ENCODE measurements at places on chromosomes 4 and X.

GRCh38 chrX:8201896-8202331 lies 30.8 kb upstream of the VCX2 start:
- DNase-seq, result peak; percentile 38

GRCh38 chr4:151323667-151324066 lies 1.7 kb downstream of the SH3D19 start:
- no peak for DNase-seq

DNA sequence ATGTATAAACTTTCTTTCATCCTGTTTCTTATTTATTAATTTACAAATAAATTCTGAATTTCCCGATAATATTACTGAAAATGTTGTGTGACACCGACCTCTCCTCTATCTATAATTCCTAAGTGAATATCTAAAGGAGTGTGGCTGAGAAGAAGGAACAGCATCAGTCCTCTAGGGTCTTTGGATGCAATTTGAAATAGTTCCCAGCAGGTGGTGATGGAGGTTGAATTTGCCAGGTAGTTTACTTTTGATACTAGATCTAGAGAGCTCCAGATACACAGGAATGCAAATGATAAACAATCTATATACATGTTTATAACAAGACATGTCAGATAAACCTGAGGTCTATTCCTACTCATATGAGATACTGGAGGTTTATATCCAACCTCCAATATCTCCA lies 305.4 kb downstream of the PCDH18 start:
- no peak for DNase-seq

GRCh38 chr4:2823301-2823670 lies 20.4 kb upstream of the ADD1 start:
- no peak for DNase-seq

DNA sequence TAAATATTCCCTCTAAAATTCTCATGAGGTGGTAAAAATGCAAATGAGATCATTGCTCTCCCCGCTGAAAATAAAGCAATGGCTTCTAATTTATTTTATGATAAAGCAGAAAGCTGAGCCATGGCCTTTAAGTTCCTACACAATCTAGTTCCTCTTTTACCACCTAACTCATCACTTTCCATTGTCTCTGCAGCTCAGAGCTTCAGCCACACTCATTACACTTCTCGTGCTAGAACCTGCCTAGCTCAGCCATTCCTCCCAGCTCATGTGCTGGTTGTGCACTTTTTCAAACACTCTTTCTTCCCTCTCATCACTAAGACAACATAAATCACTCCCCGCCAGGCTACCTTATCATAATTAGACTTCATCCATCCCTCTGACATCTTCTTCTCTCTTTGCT lies 1112.1 kb upstream of the PRKX start:
- peak; percentile 6 for DNase-seq

- no peak for DNase-seq
Observed at GRCh38 chr4:76850010-76850441, 47.9 kb downstream of the SOWAHB start.

DNA sequence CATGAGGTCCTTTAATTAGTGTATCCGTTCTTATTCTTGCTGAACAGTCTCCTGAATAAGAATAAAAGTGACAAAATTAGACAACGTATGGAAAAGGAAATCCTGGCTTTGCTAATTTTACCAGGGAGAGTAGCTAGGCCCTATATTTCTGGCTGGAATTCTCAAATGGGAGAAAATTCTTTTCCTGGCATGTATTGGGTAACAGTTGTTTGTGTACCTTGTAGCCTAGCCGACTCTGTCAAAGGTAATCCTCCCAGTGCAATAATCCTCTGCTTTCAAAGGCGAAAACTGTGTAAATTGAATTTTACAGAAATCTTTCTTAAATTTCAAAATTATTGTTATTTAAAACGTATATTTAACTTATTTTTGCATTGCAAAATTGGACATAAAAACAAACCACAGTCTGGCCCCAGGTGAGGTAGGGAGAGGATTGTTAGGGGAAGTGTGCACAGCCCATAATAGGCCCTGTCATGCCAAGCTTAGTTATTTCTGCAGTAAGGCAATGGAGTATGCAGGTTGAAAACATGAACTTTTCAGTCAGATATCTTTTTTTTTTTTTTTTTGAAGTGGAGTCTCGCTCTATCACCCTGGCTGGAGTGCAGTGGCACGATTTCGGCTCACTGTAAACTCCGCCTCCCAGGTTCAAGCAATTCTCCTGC lies 18.9 kb upstream of the TENM3 start:
- no peak for DNase-seq

- DNase-seq, result peak; percentile 85
Observed at GRCh38 chr4:122584519-122584918, 36.3 kb downstream of the IL21 start.

GRCh38 chr4:81392164-81392563 lies 79.5 kb downstream of the RASGEF1B start:
- DNase-seq, result no peak

GRCh38 chr4:121358473-121358872 lies 22.3 kb downstream of the QRFPR start:
- no peak for DNase-seq

DNA sequence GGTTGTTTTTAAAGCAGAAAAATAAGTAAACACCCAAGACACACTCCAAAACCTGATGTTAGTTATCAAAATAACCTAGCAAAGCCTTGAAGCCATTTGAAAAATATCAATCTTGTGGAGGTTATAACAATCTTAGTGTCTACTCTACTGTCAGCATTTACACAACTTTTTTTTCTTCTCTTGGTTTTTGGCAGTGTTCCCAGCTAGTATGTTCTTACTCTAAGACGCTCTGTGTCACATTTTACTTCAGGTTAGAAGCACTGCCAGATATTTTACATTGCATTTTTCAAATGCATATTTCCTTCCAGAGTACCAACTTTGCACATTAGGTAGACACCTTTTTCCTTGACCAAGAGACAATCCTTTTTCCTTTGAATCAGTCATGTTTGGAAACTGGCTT lies 114.0 kb upstream of the INPP4B start:
- peak; percentile 13 for DNase-seq

GRCh38 chr4:79255793-79256192 lies 70.1 kb downstream of the NAA11 start:
- DNase-seq, result no peak

DNA sequence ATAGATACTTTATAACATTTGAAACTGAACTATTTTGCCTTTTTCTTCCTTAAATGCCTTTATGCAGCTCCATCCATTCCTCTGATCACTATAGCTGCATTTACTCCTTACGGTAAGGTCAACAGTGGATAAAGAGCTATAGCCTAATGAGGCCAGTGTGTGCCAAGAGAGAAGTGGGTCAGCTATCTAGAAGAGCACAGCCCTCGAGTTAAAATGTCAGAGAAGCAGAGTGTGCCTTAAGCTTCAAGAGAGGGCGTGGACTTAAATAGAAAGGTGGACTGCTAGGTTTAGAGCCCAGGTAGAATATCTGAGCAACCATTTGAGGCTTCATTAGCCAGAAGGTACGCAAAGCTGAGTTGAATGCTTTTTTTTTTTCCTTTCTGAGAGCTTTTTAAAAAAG lies 347.4 kb downstream of the BMPR1B start:
- DNase-seq, result no peak

- DNase-seq, result no peak
Observed at GRCh38 chr4:101355246-101355645, 7.9 kb upstream of the PPP3CA start.

DNA sequence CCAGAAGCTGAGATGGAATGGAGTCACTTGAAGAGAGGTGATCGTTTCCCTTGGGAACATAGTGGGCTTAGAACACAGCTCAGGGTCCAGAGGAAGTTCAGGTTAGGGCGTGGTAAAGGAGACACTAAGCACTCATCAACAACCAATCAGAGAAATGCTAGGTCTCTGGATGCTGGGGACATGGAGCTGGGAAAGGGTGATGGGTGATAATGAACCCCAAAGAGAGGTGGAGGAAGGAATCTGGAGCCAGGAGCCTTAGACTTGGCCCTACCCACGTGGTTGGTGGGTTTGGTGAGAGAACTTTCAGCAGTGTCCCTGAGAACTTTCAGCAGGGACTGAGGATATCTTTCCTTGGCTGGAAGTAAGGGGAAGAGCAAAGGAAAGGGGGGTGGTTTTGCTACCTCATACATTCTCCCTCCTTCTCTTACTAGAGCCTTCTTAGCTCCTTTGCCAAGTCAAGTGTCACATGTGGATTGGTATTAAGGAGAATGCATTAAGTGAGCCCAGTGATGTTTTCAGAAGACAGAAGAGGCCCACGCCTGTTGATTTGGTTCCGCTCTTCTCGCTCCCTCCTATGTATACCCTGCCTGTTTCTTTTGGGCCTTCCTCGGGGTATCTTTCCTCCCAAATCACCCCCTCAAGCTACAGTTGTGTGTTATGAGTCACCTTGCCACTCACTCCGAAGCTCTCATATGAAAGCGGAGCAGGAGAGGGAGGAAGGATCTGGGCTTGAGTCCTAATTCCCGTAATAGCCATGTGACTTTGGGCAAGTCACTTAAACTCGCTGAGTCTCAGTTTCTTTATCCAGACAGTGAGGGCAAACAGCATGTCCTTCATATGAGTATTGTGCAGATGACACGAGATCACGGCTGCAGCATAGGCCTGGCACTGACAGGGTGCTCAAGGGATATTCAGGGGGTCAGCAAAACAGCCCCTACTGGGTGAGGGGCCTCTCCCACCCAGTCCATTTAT lies 63.1 kb downstream of the TSC22D3 start:
- DNase-seq, result no peak

DNA sequence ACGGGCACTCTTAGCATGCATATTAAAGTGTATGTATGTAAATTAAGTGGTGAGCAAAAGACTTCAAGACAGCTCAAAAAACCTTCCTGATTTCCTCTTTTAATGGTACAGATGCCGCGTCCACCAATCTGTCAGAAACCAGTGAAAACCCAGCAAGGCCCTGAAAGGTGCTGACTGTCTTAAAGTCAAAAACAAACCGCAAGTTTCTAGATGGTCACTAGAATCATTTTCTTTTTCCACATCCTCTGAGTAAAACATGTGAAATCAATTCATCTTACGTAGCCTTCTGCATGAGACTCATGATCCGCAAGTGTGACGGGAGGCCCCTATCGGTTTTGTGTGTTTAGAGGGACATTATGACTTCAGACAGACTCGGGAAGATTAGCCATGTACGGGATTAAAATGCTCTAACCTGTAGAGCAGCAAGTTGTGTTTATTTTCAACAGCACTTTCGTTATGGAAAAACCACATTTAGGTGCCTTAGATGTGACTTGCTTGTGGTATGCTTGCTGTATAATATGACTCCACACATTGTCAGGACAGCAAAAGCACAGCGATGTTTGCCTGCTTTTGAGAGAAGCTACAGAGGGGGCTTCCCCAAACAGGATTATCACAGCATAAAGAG lies 88.2 kb upstream of the STS start:
- no peak for DNase-seq

- no peak for DNase-seq
Observed at GRCh38 chr4:150518559-150518958, 63.4 kb upstream of the MAB21L2 start.

DNA sequence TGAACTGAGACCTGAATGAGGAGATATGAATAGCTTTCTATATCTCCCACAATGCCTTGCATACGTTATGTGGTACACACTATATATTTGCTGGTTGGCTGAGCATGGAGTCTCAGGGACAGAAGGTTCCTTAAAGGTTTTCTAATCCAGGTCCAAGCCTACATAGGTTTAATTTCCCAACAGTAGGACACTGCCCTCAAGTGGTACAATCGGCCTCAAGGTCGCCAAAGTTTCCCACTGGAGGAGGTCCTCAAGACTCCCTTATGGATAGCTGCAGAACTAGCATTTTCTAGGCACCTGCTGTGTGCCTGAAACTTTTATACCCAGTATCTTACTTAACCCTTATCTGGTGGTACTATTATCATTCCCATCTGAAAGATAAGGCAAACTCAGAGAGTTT lies 21.0 kb upstream of the EFNB1 start:
- no peak for DNase-seq

DNA sequence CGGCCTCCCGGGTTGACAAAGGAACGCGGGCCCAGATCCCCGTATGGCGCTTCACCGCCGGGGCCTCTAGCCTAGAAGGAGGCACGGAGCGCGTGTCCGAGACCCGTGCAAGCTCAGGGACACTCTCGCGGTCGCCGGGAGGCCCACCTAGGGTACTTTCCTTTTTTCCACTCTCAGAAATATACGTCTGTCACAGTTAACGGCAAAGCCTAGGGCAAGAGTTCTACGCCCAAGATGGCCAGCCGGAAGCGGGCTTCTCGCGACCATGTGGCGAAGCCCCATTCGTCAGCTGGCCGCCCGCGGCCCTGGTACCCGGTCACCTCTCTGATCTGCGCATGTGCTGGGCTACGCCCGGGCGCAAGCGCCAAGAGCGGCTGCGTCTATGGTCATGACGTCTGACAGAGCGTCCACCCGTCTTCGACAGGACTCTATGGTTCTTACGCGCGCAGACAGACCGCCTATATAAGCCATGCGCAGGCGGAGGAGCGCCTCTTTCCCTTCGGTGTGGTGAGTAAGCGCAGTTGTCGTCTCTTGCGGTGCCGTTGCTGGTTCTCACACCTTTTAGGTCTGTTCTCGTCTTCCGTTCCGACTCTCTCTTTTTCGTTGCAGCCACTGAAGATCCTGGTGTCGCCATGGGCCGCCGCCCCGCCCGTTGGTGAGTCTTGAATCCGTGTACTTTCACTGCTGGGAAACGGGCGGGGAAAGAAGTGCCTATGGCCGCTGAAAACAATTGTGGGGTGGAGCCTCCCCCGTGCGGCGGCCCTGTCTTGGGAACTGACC lies at the start of gene RPL10:
RPL10 (plus strand) TSS at position 490 of the 780 bp plus-strand sequence; CDS start at position 633, 143 bp downstream.
- DNase-seq, result peak; percentile 96

GRCh38 chr4:84938316-84938715 lies 28.2 kb downstream of the WDFY3 start:
- peak; percentile 34 for DNase-seq

DNA sequence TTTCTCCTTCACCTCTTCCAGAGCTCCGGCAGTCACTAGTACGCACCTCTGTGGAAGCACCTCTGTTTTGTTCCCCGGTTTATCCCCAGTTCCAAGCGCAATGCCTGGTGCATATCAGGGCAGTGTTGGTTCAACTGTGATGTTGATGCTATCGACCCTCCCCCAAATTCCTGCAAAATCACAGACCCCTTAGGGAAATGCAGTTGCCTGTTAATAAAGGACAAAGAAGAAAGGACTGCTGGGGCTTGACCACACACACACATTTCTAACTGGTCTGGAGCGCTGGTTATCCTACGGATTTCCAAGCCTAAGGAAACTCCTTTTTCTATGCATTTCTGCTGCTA lies 530 bp upstream of the NMU start:
- no peak for DNase-seq

GRCh38 chrX:47170861-47171692 lies 22.6 kb upstream of the UBA1 start:
- no peak for DNase-seq

DNA sequence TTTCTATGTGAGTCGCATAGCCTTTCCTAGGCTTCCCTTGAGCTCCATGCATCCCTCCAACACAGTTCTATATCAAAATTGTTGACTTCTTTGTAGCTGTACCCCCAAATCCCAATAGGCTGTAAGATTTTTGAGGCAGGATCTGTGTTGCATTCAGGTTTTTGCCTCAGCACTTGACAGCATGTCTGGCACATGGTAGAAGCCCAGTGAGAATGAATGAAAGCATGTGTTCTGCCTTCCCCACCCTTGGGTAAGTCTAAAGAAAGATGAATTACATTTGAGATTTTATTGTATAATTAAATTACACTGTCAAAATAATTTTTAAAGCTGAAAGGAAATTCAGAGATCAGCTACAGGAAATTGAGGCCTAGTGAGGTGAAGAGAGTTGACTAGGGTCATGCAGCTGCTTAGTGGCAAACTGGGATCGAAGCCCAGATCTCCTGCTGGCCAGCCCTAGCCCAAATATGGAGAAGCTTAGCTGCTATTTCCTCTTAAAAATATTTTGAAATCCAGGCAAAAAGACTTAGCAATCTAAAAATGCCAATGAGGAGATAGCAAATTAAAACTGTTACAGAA lies 122.5 kb downstream of the SPATA18 start:
- DNase-seq, result peak; percentile 23

GRCh38 chr4:26993539-26993938 lies 132.9 kb downstream of the STIM2 start:
- no peak for DNase-seq

All from Ammon's horn (tissue), 1 donor.